Fibroblast of skin of back (primary cell): ENCODE measurements at places on chromosomes 1 and 21.

GRCh38 chr21:35138665-35139381, 89.7 kb upstream of the RUNX1 start:
- DNase-seq: peak; percentile 63

- DNase-seq: no peak
Observed at GRCh38 chr1:184878002-184878401, 96.3 kb downstream of the NIBAN1 start.

DNA sequence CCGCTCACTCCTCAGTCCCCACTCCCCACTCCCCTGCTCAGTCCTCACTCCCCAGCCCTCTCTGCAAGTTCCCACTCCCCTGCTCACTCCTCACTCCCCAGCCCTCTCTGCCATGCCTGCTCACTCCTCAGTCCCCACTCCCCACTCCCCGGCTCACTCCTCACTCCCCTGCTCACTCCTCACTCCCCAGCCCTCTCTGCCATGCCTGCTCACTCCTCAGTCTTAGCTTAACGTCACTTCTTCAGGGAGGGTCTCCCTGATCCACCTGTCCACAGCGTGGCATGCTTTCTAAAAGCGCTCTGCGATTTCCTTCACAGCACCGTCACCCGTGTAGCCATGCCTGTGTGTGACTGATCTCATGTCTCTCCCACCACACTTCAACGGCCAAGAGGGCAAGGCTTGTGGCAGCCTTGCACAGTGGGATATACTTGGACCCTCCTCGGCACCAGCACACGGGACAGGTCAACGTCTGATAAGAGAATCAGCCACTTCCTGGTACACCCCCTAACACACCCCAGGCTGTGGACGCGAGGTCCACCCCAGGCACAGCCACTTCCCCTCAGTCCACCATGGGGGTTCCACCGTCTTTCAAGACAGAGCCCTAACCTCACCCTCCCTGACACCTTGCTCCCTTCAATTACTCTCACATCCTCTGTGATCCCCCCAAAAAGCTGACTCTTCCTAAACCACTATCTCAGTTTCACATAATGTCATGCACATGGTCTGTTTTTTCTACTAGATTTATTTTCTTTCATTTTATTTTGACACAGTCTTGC, 14.0 kb downstream of the PRDM15 start:
- DNase-seq: no peak

DNA sequence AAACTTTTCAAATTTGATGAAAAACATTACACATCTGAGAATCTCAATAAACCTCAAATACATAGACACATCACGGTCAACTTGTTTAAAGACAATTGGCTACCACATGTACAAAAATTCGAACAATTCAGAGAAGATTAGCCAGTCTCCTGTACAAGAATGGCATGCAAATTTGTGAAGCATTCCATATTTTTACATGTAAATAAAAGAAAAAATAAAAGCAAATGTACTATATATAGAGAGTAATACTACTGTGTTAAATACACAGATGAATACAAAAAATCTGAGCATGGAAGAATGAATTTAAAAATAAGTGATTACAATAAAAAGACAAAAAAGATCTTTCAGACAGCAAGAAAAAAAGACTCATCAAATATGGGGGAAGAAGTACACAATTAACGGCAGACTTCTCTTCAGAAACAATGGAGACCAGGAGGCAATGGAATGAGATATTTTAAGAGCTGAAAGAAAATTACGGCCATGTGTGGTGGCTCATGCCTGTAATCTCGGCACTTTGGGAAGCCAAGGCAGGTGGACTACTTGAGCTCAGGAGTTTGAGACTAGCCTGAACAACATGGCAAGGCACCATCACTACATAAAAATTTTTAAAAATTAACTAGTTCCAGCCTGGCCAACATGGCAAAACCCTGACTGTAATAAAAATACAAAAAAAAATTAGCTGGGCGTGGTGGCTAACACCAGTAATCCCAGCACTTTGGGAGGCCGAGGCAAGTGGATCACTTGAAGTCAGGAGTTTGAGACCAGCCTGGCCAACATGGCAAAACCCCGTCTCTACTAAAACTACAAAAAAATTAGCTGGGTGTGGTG, 23.2 kb downstream of the HAX1 start:
- no peak for DNase-seq
